ENCODE measurements at places on chromosomes 1 and 21.

DNA sequence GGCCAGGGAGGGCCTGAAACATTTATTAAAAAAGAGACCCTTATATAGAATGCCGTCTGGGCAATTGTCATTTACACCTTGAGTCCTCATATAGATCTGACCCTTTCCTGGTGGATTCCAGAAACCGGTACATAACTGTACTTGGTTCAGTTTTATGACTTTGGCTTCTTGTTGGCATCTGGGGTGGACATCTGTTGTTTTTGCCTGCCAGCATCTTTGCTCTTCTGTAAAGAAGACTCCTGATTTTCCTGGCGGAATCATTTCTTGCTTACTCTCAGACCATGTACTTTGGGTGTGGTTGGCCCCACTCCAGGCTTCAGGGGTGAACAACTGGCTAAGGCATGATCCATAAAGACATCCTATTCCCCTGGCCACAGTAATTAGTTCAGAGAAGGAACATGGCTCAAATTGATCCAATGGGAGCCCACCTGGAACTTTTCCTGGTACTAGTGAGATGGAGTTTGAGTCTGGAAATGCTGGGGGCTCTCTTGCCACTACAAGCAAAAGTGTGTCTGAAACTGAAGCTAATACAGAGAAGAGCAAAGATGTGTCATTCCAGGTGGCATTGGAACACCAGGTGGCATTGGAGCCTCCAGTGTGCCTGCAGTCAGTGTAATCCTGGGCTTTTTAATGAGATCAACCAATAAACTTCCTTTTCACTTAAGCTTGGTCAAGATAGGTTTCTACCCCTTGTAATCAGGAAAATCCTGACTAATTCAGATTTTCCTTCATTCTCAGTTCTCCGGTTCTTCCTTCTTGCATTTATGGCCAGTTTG is 332.5 kb upstream of the CAMK1G start:
- DNase-seq: no peak

- DNase-seq: no peak
Measured at GRCh38 chr1:147168626-147169058, 3.6 kb downstream of the PRKAB2 start.

GRCh38 chr1:113456967-113457366 is 66.7 kb downstream of the MAGI3 start:
- no peak for DNase-seq

GRCh38 chr1:116243333-116244054 is 129.6 kb upstream of the ATP1A1 start:
- peak; percentile 37 for DNase-seq

DNA sequence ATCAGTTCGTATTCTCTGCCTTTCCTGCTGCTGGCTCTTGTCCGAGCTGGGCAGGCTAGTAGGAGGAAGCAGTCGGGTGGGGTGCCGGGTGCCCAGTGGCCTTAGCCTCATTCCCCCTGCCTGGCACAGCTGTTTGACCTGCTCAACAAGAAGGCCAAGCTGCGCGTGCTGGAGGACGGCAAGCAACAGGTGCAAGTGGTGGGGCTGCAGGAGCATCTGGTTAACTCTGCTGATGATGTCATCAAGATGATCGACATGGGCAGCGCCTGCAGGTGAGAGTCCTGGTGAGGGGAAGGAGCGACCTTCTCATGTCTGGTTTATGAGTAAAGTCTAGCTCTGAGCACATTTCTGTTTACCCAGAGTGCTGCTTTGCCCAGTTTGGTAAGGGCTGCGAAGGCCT is 16.3 kb upstream of the RPS8 start:
- no peak for DNase-seq

DNA sequence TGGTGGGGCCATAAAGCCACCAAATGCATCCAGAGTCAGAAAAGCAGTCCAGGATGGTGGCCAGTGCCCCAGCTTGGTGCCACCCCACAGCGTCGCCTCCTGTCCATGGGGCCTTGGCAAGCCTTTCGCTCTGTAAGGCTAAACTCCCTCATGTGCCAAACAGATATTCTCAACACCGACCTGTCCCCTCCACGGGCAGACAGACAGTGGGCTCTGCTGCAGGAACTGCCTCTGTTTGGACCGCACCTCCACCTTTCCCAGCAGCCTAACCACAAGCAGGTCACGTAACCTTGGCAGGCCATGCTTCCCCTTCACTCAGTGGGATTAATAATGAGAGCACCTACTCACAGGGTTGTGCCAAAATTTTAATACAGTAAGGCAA is 11.7 kb downstream of the RUNX1 start:
- DNase-seq: no peak

- DNase-seq: no peak
Measured at GRCh38 chr1:97572561-97572960, 348.3 kb downstream of the DPYD start.

DNA sequence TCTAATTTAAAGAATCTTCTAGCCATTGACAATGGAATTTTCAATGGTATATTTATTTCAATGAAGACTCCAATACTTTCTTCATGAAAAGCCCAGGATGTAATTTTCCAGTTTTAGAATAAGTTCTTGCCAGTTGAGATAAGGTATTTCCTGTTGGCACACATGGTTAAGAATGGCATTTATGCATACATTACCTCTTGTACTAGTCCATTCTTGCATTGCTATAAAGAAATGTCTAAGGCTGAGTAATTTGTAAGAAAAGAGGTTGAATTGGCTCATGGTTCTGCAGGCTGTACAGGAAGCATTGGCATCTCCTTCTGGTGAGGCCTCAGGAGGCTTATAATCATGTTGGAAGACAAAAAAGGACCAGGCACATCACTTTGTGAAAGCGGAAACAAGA is 1179.6 kb downstream of the AMY1C start:
- DNase-seq: no peak

DNA sequence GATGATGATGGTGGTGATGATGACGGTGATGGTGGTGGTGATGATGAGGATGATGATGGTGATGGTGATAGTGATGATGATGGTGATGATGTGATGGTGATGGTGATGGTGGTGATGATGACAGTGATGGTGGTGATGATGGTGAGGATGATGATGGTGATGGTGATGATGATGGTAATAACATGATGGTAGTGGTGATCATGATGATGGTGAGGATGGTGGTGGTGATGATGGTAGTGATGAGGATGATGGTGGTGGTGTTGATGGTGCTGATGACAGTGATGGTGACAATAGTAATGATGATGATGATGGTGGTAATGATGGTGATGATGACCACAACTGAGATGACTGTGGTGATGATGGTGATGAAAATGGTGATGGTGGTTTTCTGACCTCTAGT is 4.9 kb downstream of the ACTRT2 start:
- no peak for DNase-seq

DNA sequence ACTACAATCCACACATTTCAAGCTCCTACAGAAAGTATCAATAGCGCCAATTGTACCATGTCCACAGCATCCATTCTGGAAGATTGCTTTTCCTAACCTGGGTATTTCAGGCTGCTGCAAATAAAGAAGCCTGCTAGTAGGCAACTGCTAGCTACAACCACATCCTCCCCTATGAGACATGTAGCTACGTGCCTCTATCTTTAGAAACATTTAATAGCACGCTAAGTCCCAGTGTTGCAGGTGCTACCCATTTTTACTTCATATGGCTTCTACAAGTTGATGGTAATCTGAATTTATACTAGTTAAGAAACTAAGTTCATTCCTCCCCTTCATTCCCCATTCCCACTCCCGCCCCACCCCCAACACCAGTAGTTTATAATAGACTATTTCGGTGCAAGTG is 7.4 kb upstream of the AMPD1 start:
- no peak for DNase-seq

GRCh38 chr1:51515312-51515960 is 3.6 kb downstream of the EPS15 start:
- DNase-seq: no peak

GRCh38 chr1:40690771-40691537 is 550 bp upstream of the NFYC start:
- DNase-seq: no peak

DNA sequence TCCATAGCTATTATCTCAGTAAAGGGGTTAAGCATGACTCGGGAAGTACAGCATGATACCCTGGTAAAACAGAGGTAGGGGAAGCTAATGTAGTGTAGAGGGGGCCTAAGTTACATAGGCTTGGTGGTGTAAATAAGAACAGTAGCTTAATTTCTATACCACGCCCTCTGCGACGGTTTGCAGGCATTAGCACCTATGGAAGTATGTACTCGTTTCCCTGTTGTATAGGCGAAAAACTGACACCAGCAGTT is 470 bp upstream of the NAXE start:
- DNase-seq: no peak

GRCh38 chr1:85801520-85801919 is 93.3 kb upstream of the ZNHIT6 start:
- DNase-seq: no peak

- no peak for DNase-seq
Measured at GRCh38 chr1:82844911-82845827, 1044.4 kb downstream of the ADGRL2 start.

DNA sequence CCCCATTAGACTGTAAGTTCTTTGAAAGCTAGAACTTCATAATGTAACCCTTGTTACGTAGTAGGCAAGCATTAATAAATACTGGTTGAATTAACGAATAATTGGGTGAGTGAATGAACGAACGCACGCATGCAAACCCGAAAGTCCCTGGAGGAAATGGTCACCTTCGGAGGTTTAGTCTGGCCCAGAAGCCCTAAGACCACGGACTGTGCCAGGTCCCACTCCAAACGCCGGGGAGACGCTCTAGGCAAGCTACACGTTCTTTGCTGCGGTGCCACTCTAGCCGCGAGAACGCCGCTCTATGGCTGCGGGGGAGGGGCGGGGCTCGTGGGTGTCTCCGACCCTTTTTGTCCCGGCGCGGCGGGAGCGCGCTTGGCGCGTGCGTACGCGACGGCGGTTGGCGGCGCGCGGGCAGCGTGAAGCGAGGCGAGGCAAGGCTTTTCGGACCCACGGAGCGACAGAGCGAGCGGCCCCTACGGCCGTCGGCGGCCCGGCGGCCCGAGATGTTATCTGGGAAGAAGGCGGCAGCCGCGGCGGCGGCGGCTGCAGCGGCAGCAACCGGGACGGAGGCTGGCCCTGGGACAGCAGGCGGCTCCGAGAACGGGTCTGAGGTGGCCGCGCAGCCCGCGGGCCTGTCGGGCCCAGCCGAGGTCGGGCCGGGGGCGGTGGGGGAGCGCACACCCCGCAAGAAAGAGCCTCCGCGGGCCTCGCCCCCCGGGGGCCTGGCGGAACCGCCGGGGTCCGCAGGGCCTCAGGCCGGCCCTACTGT is at the start of gene KDM1A:
Gene KDM1A, plus strand, starts transcription at position 375 of the 769 bp plus-strand sequence. Its CDS starts 129 bp downstream, at position 504.
- DNase-seq: peak; percentile 98

GRCh38 chr1:228992907-228993535 is 257.7 kb downstream of the RHOU start:
- DNase-seq: no peak

DNA sequence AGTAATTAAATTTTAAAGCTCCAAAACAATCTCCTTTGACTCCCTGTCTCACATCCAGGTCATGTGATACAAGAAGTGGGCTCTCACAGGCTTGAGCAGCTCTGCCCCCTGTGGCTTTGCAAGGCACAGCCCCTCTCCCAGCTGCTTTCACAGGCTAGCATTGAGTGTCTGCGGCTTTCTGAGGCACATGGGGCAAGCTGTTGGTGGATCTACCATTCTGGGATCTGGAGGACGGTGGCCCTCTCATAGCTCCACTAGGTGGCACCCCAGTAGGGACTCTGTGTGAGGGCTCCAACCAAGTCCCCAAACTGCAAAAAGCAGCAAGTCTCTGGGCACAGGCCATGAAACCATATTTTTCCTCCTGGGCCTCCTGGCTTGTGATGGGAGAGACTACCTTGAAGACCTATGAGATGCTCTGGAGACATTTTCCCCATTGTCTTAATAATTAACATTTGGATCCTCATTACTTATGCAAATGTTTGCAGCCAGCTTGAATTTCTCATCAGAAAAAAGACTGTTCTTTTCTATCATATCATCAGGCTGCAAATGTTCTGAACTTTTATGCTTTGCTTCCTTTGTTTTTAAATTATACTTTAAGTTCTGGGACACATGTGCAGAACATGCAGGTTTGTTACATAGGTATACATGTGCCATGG is 554.1 kb upstream of the OLFM3 start:
- DNase-seq: no peak

GRCh38 chr1:147390185-147390542 is 147.7 kb downstream of the CHD1L start:
- no peak for DNase-seq

DNA sequence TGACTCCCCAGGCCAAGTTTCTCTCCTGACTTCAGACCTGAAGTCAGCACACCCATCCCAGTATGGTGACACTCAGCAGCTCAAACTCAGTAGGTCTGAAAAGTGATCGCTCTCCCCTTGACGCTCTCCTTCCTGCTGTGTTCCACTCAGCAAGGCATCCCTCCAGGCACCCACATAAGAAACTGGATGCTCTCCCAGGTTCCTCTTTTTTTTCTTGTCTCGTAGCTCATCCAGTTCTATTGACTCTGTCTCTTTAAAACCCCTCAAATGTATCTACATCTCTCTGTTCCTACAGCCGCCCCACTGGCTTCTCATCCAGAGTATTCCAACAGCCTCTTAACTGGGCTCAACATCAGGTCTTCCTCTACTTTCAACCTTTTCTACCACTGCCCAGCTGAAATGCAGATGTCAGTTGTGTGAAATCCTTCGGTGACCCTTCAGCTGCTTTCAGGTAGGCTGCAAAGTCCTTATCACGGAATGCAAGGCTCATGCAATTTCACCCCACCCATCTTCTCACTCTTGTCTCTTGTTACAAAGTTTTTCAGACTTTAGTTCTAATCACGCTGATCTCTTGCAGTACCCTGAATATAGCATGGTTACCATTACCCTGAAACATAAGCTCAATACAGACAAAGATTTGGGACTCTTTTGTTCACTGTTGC is 286.2 kb upstream of the POU3F1 start:
- no peak for DNase-seq

- no peak for DNase-seq
Measured at GRCh38 chr1:149942207-149942606, 5.5 kb upstream of the MTMR11 start.

- no peak for DNase-seq
Measured at GRCh38 chr1:233424779-233425178, 97.3 kb downstream of the MAP3K21 start.

DNA sequence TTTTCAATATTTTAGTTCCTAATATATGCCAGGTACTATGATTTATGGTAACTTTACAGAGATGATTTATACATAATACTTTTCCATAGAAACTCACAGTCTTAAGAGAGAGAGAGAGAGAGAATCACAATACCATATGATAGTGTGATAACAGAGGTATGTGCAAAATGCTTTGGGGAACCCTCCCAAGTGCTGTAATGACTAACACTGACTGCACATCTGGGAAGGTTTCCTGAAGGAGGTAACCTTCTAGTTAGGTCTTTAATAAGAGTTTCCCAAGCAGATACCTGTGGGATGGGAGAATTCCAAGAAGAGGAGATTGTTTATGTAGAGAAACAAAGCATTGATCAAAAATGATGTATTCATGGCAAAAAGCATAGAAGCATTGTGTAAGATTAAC is 34.6 kb upstream of the PIGC start:
- no peak for DNase-seq

- DNase-seq: no peak
Measured at GRCh38 chr1:177080564-177080963, 83.9 kb downstream of the ASTN1 start.

- DNase-seq: peak; percentile 70
Measured at GRCh38 chr1:165288350-165289120, 68.0 kb downstream of the LMX1A start.

Data from NCI-H2107 (cell line).